Cortex of kidney (tissue), 1 donor: ENCODE measurements at places on chromosomes 2 and 18.

DNA sequence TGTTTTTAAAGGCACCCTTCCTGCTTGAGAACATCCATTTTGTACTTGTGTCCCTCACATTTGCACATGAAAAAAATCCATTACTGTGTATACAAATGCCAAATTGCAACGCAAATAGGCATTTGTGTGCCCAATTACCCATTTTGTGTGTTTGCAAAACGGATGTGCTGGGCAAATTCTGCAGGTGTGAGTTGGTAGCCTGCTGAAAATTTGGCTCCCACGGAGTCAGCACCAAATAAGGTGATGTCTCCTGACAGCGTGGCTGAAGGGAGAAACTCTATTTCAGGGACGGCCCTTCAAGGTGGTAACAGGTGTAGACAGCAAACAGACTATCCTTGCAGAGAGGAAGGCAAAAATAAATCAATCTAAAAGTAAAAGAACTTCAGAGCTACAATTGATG, 661.1 kb downstream of the BCL11A start:
- DNase-seq, result no peak

DNA sequence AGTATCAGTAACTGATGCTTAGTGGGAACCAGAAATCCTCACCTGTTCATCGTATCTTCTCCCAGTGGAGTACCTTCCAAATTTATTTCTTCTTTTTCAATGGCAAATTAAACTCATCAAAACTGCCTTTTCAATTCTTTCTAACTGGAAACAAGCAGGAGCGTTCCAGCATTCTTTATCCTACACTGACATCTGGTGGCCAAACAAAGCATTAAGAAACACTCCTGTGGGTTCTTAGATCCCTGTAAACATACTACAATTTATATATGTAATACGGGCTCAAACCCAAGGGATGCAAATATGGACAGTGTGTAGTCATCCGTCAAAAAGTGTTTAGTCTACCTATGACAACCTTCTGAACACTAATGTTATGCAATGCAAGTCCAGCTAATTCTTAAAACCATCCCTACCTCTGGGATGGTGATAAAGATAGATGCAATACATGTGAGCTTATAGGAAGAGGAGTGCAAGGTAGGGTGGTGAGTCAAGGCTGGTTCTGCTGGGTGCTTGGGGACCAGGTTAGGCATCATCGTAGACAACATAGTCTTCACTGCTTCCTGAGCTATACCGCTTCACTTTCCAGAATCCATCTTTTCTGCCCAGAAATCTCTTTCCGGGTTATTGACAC, 375.0 kb downstream of the CTNNA2 start:
- DNase-seq, result no peak

- DNase-seq, result no peak
These were observed 128.2 kb downstream of the SS18 start for GRCh38 chr18:25962176-25962575.

DNA sequence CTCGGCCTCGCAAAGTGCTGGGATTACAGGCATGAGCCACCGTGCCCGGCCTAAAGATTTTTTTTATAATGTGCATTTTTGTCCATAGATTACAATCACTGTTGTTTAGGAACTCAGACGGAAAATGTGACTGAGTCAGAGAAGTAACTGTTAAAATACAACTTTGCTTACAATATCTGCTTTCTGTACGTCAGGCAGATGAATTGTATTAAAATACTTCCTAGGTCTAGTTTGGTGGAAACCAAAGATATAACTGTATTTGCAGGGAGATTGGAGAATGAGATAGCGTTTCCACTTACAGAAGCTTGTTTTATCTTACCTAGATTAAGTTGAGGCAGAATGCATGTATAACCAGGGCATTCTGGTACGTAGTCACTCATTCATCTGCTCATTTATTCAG, 36.7 kb downstream of the ASAP2 start:
- DNase-seq, result no peak

- DNase-seq, result no peak
These were observed 60.5 kb upstream of the CYRIA start for GRCh38 chr2:16726147-16726546.

- no peak for DNase-seq
These were observed at the start of gene CAPN13 for GRCh38 chr2:30807249-30807648. Gene CAPN13 (minus strand): TSS chr2:30807446. CDS start chr2:30787325, 20,121 bp downstream.

DNA sequence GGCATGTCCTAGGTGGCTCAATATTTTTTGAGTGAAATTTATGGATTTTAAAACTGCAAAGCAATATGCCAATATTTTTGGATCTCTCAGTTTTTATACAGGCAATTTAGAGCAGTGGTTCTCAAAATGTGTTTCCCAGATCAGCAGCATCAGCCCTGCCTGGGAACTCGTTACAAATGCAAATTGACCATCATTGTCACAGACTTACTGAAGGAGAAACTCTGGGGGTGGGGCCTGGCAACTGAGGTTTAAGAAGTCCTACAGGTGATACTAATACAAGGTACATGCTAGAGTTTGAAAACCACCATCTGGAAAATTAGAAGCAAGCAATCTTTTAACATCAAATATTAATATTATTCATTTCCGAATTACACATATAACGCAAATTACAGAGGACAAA, 215.6 kb upstream of the PID1 start:
- no peak for DNase-seq

DNA sequence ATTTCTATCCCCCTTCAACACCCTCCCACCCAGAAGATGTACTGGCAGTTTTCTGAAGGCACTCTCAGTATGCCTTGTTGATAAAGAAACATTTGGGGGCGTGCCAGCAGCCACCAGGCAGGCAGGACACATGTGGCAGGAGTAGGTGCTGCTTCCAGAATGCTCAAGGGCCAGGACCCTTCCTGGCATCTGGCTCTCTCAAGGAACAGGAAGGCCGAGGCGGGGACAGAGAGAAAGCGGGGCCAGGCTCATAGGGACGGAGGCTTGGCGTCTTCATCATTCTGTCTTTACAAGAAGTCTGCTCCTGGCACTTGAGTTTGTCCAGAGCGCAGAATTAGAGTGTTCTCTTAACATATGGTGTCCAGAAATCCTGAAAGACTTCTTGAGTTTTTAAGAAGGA, 121.6 kb downstream of the FAM210A start:
- DNase-seq, result no peak

DNA sequence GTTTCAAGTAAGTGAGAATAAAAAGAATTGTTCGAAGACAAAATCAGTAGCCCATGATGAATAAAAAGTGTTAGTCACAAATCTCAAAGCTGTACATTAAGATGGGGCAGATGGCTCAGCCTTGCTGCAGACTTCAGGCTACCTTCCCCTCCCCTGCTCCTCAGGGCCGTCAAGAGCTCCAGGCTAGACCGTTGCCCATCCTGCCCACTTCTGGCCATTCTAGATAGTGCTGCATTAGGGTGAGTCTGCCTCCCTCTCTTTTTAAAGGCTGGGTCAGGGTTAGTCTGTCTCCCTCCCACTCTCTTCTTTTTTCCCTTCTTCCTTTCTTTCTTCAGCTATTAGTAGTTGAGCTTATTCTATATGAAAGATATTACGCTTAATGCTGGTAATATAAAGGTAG, 86.0 kb downstream of the MAPRE2 start:
- DNase-seq, result no peak

- DNase-seq, result no peak
These were observed 459.9 kb upstream of the CELF4 start for GRCh38 chr18:38025433-38026038.

DNA sequence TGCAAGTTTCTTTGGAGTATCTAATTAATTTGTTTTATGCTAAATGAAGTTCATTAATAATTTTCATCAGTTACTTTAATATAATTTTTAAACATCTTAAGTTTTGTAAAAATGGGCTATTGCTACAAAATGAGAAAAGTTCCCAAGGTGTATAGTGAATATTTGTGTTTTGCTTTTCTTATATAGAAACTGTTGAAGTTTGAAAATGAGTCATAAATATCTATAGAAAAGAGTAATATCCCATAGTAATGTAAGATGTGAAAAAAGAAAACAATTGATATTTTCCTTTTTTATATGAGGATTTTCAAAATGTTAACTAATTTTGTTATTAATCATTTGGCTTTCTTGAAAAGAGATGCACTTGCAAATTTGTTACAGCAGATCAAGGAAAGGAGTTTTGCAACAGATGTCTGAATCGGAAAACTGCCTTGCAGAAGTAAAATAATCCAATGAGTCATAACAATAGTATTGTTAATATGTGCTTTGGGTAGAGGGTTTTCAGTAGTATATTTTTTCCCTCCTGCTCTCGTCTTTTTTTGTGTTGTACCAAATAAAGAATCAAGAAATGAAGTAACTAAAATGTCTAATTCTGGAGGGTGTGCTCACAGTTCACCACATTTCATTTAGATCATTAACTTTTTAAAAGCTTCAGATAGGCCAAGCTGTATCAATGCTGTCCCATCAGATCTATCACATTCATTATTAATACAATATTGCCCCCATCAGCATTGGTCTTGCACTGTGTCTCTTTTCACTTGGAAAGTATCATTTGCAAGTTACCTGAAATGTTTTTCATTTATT, 15.5 kb downstream of the DUSP19 start:
- DNase-seq, result no peak

DNA sequence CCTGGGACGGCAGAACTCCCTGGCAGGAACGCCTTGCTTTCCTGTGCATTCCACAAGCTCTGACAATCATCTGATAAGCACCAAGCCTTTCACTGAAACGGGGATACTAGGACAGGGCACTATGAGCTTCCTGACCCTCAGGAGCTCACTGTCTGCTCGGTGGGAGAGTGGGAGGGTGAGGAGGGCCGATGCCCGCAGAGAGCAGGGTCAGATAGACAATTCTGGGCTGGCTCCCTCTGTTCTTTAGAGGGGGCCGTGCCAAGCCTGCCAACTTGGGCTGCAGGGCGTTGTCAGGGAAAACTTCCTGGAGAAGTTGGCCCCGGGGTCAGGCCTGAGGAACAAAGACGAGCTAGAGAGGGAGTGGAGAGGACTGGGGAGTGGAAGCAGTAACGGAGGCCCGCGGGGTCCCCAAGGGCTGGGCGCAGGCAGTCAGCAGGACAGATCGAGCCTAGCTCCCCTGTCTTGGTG, 82.0 kb downstream of the CTAGE1 start:
- no peak for DNase-seq

DNA sequence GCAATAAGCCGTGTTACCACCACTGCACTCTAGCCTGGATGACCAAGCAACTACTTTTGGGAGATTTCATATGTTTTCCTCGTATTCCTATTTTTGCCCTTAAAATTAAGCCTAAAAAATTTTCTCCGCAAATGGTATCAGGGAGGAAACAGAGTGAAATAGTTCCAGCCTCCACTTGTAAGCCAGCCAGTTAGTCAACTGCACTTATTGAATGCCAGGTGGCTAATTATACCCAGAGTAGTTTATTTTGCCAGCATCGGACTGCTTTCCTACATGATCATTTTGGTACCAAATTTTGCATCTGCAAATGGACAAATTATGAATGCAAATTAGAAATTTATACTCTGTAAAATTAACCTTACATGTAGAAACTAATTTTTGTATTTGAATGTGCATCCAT, 90.2 kb upstream of the ARHGAP28 start:
- no peak for DNase-seq

- DNase-seq, result no peak
These were observed 73.6 kb downstream of the SPRED2 start for GRCh38 chr2:65358678-65359400.

GRCh38 chr18:1488957-1489356, 584.3 kb downstream of the ADCYAP1 start:
- DNase-seq, result no peak

DNA sequence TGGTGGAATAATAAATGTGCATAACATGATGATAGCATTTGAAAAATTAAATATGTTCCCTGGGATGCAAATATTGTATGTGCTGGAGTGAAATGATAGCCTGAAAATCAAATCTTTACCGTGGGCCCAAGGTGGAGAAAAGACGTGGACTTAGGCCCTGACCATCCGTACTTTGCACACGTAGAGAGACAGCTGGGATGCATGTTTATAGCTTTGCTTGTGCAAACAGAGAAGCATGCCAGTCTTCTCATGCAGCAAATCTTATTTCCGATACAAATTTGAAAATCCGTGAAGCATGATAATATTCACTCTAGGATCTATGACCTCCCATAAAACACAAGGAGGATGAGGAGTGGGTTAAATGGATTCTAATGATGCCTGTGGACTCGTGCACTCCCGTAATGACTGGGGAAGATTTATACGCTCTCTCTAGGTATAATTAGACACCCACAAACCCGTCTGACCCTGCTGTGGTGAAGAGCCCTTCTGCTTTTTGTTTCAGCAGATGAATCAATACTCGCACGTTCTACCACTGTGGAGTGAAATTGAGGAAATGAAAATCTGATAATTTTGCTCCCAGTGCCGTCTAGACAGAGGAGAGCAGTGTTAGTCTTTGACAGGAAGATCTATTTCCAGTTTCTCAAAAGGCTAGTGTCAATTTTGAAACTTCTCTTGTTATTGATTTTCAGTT, 810.3 kb upstream of the SALL3 start:
- DNase-seq, result no peak

- DNase-seq, result no peak
These were observed 162.0 kb downstream of the LTBP1 start for GRCh38 chr2:33108483-33109443.

DNA sequence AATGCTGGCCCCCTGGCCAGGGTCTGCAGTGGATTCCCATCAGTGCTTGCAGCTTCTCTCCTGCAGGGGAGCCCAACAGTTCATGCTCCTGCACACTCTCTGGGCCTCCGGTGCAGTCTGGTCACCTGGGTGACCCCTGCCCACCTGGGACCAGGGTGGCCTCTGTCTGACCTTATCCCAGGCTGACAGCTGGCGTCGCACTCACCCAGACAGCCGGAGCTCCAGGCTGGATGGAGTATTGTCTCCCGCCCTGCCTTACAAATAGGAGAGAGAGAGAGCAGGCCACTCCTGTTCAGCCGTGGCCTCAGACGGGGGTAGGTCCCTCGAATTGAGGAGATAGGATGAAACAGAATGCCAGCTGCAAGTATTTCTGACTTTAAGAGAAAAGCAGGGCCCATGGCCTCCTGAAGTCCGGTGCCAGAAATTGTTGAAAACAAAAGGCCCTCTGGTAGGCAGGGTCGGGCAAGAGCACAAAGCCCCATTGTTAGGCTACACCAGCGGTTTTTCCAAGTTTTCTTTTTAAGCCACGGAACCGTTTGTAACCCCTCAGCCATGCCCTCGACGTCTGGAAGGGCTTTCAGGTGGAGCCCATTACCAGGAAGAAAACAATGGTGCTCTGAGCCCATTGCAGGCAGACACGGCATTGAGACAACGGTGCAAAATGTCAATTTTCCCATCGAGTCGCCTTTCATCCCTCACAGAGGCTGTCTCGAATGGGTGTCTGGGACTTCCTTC, 258.4 kb downstream of the BCL11A start:
- DNase-seq, result no peak

DNA sequence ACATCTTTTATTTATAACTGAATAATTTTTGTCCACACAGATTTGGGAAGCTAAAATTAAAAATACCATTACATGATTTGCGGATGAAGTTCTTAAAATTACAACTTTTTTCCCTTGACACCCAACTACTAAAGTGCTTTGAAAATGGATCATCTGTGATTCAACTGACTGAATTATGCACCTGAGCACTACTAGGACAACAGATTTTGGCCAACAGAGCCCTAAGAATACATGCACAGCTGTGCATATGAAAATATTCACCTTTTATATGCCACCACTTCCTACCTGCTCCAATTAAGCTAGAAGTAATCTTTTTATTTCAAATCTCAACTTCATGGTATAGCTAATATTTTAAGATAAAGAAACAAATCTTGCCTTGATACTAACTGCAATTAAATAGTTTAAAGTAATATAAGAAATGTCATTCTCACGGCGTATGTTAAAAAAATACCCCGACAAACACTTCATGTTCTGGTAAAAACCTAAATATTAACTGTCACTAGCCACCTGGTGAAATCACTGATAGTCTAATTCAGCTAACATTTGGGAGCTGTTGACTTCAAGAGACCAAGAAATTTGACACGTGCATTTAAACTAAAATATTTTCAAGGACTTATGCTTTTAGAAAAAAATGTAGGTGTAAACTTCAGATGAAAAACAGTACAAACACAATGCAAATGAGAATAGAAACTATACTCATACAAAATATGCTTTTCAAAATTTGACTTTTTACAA, 153.7 kb downstream of the SRBD1 start:
- DNase-seq, result no peak
